Fibroblast of skin of left quadriceps (primary cell): ENCODE measurements at places on chromosomes 3 and 15.

DNA sequence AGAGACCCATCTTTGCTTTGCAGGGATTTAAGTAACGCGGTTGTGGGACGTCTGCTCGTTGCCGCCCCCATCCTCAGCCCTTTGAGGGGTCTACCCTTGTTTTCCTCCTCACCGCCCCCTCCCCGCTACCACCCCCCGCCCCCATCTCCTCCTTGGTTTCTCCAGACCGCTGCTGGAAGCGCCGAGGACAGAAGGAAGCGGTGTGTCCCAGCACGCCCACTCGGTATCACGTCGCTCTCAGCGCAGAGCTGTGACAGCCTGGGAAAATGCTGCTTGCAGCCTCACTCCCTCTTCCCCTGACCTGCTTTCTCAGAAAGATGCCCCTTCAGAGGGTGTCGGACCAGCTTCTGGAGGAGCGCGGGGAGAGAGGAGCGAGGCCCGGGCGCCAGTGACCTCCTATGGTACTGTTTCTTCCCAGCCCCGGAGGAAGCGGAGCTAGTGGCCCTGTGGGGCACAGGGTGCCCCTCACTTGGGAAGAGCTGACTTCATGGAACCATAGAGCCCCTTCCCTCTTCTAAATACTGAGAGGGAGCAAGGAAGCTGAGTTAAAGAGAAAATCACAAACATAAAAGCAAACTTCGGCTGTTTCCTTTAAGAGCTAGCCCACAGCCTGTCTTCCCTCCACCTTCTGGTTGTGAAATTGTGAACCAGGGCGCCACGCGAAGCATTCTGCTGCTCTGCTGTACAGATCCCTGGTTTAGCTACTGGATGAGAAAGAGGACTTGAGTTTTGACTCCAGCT is 698 bp downstream of the IL1RAP start:
- DNase-seq: no peak

GRCh38 chr15:65361708-65362459 is 15.9 kb downstream of the IGDCC3 start:
- DNase-seq: no peak

DNA sequence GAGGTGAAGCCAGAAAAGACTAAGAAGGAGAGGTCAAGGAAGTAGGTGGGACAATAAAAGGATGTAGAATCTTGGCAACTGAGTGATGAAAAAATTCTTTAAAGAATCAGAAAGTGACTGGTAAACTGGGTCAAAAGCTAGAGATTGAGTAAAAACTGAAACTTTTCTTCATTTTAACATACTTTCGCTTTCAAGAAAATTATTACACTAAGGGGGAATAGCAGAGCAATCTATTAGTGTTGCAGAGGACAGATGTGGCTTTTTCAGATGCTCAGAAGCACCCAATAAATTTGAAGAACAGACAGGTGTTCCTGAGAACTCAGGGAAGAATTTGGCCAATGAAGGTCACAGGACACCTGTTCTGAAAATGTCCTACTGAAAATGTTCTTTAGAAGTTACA is 805.4 kb upstream of the ALCAM start:
- DNase-seq: no peak

GRCh38 chr3:171315101-171315500 is 145.1 kb downstream of the TNIK start:
- no peak for DNase-seq

- no peak for DNase-seq
Measured at GRCh38 chr3:98914210-98915080, 12.9 kb upstream of the DCBLD2 start.

GRCh38 chr3:141240286-141240685 is 8.7 kb downstream of the PXYLP1 start:
- DNase-seq: no peak

- DNase-seq: no peak
Measured at GRCh38 chr15:88378188-88378637, 89.0 kb downstream of the MRPL46 start.

DNA sequence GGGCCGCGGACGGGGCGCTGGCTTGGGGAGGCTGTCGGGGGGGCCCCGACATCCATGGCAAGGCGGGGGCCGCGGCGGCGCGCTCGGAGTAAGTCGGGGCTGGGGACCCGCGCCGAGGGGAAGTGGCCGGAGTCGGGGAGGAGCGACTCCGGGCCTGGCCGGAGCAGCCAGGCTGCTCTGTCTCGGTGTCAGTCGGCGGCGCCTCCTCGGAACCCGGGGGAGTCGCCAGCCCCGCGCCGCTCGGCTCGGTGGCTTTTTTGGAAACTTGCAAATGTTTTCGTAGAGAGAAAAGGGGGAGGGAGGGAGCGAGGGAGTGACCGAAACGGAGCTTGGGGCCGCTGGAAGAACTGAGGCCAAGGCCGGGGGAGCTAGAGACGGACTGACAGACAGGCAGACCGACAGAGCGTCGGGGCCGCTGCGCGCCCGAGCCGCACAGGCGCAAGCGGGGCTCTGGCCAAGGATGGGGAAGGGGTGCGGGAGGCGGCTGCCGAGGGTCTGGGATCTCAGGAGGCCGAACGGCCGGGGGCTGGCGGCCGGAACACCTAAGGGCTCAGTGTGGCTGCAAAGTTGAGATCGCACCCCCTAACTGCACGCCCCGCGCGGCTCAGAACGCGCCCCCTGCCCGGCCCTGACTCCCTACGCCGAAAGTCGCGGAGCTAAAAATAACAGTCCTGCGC is 5.0 kb downstream of the PTH1R start:
- DNase-seq: no peak

- no peak for DNase-seq
Measured at GRCh38 chr3:195285372-195285771, 14.4 kb upstream of the XXYLT1 start.

DNA sequence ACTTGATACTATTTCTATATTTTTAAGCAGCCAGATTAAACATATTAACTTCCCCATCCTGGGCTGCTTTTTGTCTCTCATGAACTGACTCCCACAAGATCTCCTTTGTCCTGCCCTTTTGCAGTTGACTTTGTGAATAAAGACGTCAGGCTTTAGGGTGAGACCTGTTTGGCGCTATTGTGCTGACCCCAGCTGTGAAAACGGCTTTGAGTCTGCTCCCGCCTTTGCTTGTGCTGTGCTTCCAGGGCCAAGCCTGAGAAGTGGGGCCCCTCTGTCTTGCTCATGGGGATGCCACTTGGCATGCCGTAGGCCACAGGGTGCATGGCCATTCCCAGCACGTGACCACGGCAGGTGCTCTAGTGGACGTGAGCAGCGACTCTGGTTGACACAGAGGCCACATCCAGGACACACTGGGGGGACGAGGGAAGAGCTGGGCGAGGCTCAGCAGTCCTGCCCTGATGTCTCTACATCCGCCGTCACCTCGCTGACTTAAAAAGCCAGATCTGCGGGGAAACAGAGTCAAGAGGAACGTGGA is 268.9 kb upstream of the LYSMD4 start:
- no peak for DNase-seq

DNA sequence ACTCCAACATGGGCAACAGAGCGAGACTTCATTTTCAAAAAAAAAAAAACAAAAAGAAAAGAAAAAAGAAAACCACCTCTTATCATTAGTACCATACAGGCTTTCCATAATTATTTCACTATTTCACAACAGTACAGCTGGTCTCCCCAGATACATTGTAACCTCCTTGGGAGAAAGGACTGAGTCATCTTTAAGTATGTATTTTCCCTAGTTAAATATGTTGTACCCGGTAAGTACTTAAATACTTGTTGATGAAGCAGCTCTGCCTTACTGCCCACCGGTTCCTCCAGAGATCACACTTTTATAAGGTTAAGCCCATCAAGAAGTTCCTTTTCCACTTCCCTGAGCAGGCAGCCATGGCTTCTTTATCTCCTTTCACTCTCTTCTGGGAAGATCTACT is 789.5 kb upstream of the CFAP20DC start:
- peak; percentile 69 for DNase-seq

- no peak for DNase-seq
Measured at GRCh38 chr15:78341057-78341987, 1.2 kb downstream of the CRABP1 start.

- no peak for DNase-seq
Measured at GRCh38 chr3:12799525-12800440, 3.3 kb downstream of the CAND2 start.

GRCh38 chr3:66386011-66386924 is 114.6 kb downstream of the LRIG1 start:
- no peak for DNase-seq

- DNase-seq: no peak
Measured at GRCh38 chr3:134378818-134379217, 4.6 kb upstream of the AMOTL2 start.

- DNase-seq: no peak
Measured at GRCh38 chr3:144462337-144462736, 490.7 kb downstream of the DIPK2A start.

GRCh38 chr3:181554233-181554765 is 157.4 kb upstream of the SOX2 start:
- no peak for DNase-seq

- no peak for DNase-seq
Measured at GRCh38 chr3:45957586-45957985, 14.3 kb downstream of the CXCR6 start.

GRCh38 chr3:150097588-150097890 is 126.8 kb upstream of the PFN2 start:
- no peak for DNase-seq

GRCh38 chr15:48091522-48091921 is 29.3 kb upstream of the SLC24A5 start:
- no peak for DNase-seq

- DNase-seq: no peak
Measured at GRCh38 chr3:70333080-70333479, 20.6 kb upstream of the MDFIC2 start.
